Smooth muscle cell of the coronary artery (primary cell): ENCODE measurements at places on chromosomes 3 and 15. TPM values are rescaled to one million over a fixed set of nuclear protein-coding genes. Genes with fewer than 3 reads are reported as not detected.

Gene CHRNA7
- total RNA-seq = 0.23 and 0.83 TPM in 2 replicates

Gene GATM
- total RNA-seq = 0.12 and 0.30 TPM in 2 replicates

Gene CDCP1
- 3.0 and 5.1 TPM in 2 replicates for total RNA-seq

Gene KLHL6
- under 0.01 TPM in 1 of 2 replicates, not detected in the other for total RNA-seq

Gene HIGD2B
- not detected in 2 replicates for total RNA-seq

Gene CPNE4
- total RNA-seq = not detected in 2 replicates

Gene UQCC5
- 9.1 and 13.8 TPM in 2 replicates for total RNA-seq

Gene EPB42
- not detected in 2 replicates for total RNA-seq

Gene MESP2
- 0.15 and 1.6 TPM in 2 replicates for total RNA-seq

Gene SCN5A
- 0.08 TPM in 1 of 2 replicates, not detected in the other for total RNA-seq

Gene SEMA3F
- 3.7 and 7.4 TPM in 2 replicates for total RNA-seq

Gene IFT80
- total RNA-seq = 33.0 and 36.7 TPM in 2 replicates

Gene RFTN1
- 29.5 and 39.8 TPM in 2 replicates for total RNA-seq

Gene GPR149
- not detected in 2 replicates for total RNA-seq

Gene EPHB3
- 3.0 and 9.4 TPM in 2 replicates for total RNA-seq
